CD4-positive, alpha-beta T cell (primary cell): ENCODE measurements at places on chromosomes 7 and 10.

DNA sequence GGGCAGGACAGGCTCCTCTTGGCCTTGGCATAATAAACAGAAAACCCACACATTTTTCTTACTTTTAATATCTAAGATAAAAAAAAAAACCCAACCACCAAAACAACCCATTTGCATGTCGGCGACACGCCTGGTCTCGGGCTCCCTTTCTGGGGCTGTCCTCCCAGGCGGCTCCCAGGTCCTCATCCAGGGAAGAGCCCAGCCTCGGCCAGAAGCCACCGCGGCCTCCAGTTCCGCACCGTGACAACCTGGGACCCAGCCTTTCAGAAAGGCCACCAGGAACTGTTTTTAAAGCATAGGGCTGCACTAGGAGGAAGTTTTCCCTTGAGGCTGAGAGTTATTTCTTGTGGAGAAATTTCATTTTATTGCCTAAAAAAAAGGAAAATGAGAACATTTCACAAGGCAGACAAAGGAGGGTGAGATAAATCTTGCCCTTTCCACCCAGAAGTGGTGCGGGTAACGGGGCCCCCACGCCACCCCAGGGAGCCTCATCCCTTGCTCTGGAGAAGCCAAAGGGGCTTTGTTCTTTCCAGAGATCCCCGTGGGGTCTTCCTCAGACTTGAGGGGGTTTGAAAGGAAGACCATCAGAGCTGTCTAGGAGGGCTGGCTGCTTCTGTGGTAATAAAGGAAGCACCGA, 39.2 kb upstream of the MKRN1 start:
- no peak overlapping the region for H3K27ac ChIP-seq
- DNase-seq = no peak
- H3K4me1 ChIP-seq = peaks cover 5% of the 10 kb centered on the region
- no peaks in the 10 kb centered on the region for H3K36me3 ChIP-seq
- no peak overlapping the region for H3K4me3 ChIP-seq
- no peaks in the 10 kb centered on the region for H3K27me3 ChIP-seq

GRCh38 chr10:83516788-83517187, 622.5 kb upstream of the GHITM start:
- H3K36me3 ChIP-seq = no peaks in the 10 kb centered on the region
- no peaks in the 10 kb centered on the region for H3K4me1 ChIP-seq
- DNase-seq = no peak
- H3K4me3 ChIP-seq = no peak overlapping the region

GRCh38 chr7:69885431-69885830, 287.2 kb downstream of the AUTS2 start:
- H3K36me3 ChIP-seq = no peaks in the 10 kb centered on the region
- H3K27me3 ChIP-seq = no peaks in the 10 kb centered on the region
- no peak overlapping the region for H3K4me3 ChIP-seq
- H3K27ac ChIP-seq = no peak overlapping the region
- DNase-seq = no peak

GRCh38 chr7:1024331-1024841, 20.0 kb upstream of the GPR146 start:
- H3K4me3 ChIP-seq = no peak overlapping the region
- H3K36me3 ChIP-seq = peaks cover 10% of the 10 kb centered on the region
- DNase-seq = no peak
- no peak overlapping the region for H3K27ac ChIP-seq

GRCh38 chr10:35412900-35413491, 76.7 kb downstream of the CCNY start:
- no peak overlapping the region for H3K27ac ChIP-seq
- no peak for DNase-seq
- no peaks in the 10 kb centered on the region for H3K36me3 ChIP-seq

GRCh38 chr10:34373211-34373610, 441.9 kb downstream of the PARD3 start:
- H3K4me3 ChIP-seq = no peak overlapping the region
- H3K27me3 ChIP-seq = no peaks in the 10 kb centered on the region
- no peak overlapping the region for H3K27ac ChIP-seq
- no peaks in the 10 kb centered on the region for H3K4me1 ChIP-seq
- H3K36me3 ChIP-seq = no peaks in the 10 kb centered on the region

DNA sequence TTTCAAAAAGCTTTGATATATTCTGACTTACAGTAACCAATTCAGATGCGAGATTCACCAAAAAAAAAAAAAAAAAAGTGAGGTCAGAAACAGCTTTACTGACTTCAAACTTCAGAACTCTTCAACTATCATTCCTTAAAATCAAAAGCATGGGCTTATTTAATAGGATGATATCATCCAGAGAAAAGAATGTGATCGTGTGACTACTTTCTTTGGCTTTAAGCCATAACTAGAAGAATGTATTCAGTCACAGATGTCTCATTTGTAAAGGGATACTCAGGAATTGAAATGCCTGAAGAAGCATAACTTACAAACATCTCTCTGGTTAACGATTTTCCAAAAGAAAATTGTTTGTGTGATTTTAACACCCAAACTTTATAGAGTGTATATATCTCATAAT, 11.5 kb downstream of the TPK1 start:
- H3K27ac ChIP-seq = no peak overlapping the region
- H3K4me3 ChIP-seq = no peak overlapping the region
- no peaks in the 10 kb centered on the region for H3K36me3 ChIP-seq
- DNase-seq = no peak

DNA sequence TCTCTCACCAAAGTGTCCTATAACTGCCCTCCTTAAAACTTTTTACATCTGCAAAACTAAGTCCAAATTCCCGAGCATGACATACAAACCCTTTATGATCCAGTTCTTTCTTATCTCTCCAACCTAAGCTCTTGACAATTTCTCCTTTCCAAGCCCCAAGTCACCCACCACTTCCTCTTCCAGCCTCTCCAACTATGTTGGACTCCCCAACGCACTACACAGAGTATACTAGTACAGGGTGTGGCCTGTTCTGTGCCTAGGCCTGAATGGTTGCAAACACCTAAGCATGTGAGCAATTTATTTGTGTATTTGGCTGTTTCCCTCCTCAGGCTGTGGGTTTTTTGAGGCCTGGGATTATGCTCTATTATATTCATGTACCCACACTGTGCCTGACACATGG, 101.2 kb upstream of the APBB1IP start:
- no peak overlapping the region for H3K27ac ChIP-seq
- H3K36me3 ChIP-seq = no peaks in the 10 kb centered on the region
- no peaks in the 10 kb centered on the region for H3K27me3 ChIP-seq
- peaks cover 5% of the 10 kb centered on the region for H3K4me1 ChIP-seq

GRCh38 chr7:12881712-12882111, 194.3 kb downstream of the ARL4A start:
- H3K27ac ChIP-seq = no peak overlapping the region
- H3K4me3 ChIP-seq = no peak overlapping the region
- H3K36me3 ChIP-seq = no peaks in the 10 kb centered on the region
- no peak for DNase-seq

DNA sequence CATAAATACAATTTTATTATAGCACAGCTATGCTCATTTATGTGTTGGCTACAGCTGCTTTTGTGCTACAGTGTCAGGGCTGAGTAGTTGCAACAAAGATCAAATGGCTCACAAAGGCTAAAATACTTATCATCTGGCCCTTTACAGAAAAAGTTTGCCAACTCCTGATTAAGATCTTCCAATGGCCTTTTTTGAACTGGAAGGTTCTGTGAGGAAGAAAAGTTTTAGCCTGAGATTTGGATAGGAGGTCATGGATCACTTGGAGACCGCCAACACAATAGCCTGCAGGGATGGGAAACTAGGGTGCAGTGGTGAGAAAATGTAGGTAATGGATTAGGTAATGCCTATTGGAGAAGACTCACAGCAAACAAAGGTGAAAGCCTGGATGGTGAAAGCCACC, 169.8 kb downstream of the NOC3L start:
- H3K36me3 ChIP-seq = no peaks in the 10 kb centered on the region
- H3K27ac ChIP-seq = no peak overlapping the region
- no peak overlapping the region for H3K4me3 ChIP-seq

GRCh38 chr7:30424506-30424905, 54.1 kb downstream of the NOD1 start:
- H3K4me1 ChIP-seq = no peaks in the 10 kb centered on the region
- H3K27me3 ChIP-seq = no peaks in the 10 kb centered on the region

DNA sequence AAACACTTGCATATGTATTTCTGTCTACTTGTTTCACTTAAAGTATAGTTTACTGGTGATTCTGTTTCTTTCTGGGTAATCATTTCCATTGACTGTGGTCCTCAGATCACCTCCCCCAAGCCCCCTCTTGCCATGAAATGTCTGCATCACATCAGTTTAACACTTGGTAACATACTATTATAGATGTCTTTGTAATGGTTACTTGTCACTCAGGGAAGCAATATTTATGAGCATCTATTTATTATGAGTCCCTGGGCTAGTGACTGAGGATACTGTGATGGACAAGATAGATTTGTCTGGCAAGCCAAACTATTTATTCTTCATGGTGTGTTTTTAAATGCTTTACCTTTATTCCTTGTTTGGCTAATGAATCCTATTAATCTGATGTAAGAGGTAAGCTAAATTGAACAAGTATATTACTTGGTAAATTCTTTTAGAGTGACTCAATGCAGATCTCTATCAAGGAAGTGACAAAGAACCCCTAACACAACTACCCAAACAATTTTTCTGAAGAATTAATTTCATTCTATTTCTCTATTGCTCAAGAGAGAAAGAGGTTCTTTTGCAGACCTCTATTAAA, 270.9 kb downstream of the RELN start:
- H3K27ac ChIP-seq = no peak overlapping the region
- H3K36me3 ChIP-seq = no peaks in the 10 kb centered on the region
- H3K4me1 ChIP-seq = no peaks in the 10 kb centered on the region
- DNase-seq = no peak

GRCh38 chr7:137772316-137772715, 74.5 kb downstream of the DGKI start:
- no peaks in the 10 kb centered on the region for H3K36me3 ChIP-seq
- H3K4me3 ChIP-seq = no peak overlapping the region
- DNase-seq = no peak
- H3K4me1 ChIP-seq = no peaks in the 10 kb centered on the region
